CD4-positive, alpha-beta T cell (primary cell): ENCODE measurements at places on chromosomes 5 and 9. TPM values are rescaled to one million over a fixed set of nuclear protein-coding genes. Genes with fewer than 3 reads are reported as not detected.
A peak's percentile ranks its signal among the peaks of the same experiment; 100 is the strongest.

GRCh38 chr5:31113101-31113500 is 80.4 kb upstream of the CDH6 start:
- DNase-seq: no peak

DNA sequence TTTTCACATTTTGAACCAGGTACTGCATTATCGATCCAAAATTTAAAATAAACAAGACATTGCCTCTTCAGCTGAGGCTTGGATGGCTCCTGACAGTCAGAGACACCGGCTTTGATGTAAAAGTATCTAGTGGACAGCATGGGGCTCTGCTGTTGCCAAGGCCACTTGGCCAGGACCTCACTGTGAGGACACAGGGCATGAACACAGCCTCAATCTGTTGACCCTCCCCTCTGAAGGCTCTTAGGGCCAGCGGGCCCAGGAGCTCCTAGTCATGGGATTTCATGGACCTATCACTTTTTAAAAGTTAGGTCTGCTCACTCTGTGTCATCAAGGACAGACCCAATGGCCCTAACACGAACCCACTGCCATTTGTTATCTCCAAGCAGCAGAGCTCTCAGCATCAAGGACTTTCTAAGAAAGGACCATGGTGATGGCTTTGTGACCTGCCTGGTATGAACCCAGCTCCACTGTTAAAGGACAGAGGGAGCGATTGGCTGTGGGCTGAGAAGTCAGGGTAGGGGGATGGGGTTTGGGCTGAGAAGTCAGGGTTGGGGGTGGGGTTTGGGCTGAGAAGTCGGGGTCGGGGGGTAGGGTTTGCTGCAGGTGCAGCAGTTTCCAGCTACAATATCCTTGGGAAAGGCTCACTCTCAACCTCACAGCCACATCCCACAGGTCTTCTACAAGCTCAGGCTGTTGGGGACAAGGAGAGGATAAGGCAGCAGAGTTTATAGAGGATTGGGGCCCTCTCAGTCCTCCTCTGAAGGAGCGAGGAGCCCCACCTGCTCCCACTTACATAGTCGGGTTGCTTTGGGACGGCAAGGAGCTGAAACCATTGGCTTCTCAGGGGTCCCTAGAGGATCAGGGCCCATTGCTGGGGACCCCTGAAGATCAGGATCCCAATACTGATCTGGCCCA is 146.8 kb downstream of the BARX1 start:
- no peak for DNase-seq

GRCh38 chr5:141910271-141910673 is 13.4 kb upstream of the DELE1 start:
- DNase-seq: no peak

DNA sequence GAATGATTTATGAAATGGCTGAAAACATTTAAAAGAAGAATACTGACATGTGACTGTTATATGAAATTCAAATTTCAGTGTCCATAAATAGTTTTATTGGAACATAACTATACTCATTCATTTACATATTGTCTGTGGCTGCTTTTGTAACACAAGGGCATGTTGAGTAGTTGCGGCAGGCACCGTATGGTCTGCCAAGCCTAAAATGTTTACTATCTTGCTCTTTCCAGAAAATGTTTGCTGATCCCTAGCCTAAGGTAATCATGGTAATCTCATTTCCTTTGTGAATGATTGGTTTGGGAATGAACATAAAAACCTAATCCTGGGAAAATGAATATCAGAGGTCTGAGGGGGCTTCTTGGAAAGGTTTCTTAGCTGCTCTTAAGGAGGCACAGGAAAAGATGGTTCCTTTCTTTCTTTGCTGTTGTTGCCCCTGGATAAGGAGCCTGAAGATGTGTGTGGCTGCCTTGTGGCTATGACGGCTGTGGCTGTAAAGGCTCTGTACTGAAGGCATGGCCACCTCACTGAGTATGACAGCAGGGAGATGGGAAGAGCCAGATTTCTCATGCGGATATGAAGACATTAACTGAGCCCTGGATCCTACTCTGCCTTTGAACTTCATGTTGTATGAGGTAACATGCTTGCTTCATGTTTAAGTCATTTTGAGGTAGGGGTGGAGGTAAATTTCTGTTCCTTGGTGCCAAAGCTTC is 419.4 kb upstream of the CLINT1 start:
- DNase-seq: no peak

GRCh38 chr5:97095318-97095732 is 47.1 kb downstream of the LIX1 start:
- DNase-seq: no peak

DNA sequence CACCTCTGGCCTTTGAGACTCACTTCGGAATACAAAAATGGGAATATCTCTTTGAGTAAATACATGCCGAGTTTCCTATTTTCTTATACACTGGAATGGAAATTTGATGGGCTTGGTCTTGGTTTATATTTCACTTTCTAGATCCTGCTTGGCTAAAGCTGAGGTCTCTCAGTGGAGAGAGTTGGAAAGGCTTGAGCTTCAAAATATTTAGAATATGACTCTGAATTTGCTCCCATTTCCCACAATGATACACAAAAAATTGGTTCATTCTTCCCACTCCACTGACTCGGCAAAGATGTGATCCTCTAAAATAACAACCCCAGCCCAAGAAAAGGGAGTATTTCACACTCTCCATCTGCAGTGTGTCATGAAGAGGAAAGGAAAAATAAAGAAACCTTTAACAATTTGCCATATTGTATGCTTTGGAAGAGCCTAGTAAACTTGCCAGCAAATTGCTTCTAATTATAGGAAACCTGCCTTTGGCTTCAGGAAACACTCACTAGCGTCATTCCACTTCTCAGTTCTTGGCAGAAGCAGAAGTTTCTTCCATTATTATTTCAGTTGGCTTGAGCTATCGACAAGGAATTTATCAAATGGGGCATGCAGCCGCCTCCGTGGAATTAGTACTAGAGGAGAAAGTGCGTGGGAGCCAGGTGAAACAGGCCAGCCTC is 302.9 kb downstream of the NSG2 start:
- DNase-seq: no peak

DNA sequence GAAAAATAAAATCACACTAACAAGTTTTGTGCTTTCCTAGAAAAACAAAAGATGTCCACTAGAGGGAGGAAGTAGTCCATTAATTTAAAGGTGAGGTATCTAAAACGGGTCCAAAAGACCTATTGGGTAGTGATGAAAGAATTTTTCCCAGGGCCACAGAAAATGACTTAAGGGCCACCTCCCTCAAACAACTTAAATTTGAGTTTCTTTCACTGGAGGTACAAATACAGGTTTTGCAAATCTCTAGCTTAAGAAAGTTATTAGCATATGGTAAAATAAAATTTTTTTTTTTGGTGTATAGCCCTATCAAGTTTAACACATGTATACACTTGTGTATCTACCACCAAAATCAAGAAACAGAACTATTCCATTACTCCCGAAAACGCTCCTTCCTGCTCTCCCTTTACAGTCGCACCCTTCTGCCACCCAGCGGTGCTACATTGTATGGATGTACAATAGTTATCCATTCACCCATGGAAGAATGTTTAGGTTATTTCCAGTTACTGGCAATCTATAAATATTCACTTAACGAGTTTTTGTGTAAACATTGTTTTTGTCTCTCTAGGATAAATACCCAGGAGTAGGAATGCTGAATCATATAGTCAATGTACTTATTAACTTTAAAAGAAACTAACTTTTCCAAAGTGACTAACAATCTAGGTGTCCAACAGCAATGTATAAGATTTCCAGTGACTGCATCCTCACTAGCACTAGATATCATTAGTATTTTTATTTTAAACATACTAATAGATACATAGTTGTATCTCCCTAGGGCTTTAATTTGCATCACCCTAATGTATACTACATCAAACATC is 21.9 kb downstream of the DEPDC1B start:
- DNase-seq: no peak

- DNase-seq: no peak
These were observed 46.4 kb upstream of the FAM170A start for GRCh38 chr5:119582987-119583386.

DNA sequence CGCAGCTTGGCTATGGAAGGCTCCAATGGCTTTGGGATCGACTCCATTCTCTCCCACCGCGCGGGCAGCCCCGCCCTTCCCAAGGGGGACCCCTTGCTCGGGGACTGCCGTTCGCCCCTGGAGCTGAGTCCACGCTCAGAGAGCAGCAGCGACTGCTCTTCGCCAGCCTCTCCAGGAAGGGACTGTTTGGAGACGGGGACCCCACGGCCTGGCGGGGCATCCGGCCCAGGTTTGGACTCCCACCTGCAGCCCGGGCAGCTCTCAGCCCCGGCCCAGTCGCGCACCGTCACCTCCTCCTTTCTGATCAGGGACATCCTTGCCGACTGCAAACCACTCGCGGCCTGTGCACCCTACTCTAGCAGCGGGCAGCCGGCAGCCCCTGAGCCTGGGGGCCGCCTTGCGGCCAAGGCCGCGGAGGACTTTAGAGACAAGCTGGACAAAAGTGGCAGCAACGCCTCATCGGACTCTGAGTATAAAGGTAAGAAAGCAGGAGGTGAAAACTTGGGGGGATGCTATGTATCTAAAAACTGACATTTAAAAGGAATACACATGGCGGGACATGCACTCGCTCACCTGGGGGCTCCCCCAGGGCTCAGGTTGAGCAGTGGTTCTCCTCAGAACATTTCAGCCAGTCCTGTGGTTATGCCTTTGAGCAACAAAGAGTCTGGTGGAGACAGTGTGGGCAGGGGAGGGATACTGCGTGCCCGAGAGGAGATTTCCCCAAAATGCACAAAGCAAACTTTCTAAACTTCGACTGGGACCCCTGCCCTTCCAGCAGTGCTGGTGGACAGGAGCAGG is 579 bp downstream of the BARHL1 start:
- DNase-seq: no peak

DNA sequence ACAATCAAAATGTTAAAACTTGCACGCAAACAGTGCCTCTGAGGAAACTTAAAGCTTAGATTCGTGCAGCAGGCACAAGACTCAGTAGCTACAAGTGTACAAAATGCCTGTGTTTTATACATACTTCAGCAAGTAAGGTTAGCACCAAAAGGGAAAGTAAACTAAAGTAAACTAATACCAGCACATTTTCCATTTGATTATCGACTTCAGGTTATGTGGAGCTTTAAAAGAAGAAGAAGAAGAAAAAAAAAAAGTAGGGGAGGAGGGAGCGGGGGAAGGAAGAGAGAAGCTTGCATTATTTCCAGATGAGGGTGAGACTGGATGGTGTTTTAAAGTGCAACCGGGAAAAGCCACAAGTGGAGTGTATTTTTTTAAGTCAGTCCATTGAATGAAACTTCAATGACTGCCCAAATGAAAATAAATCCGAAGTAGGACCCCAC is 596 bp upstream of the ADAMTS6 start:
- peak; percentile 33 for DNase-seq

DNA sequence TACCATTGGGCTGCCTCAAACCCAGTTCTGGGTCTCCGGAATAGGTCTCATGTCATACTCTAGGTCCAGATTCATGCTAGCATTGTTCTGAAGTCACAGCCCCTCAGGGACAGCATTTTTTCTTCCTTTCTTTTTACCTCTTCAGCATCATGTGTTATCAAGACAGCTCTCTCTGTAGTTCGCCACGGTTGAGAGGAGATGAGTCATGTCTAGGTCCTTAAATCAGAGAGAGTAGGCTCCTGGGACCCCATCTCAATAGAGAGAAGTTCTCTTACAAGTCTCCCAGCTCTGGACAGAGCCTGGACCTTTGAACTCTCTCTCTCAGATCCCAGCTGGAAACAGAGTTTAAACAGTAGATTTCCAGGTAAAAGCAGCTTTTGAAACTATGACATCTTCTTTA is 332.4 kb upstream of the CD180 start:
- no peak for DNase-seq

- DNase-seq: no peak
These were observed 29.8 kb upstream of the SLC6A3 start for GRCh38 chr5:1474866-1475543.

GRCh38 chr5:180553530-180553929 is 37.8 kb downstream of the SCGB3A1 start:
- DNase-seq: no peak

DNA sequence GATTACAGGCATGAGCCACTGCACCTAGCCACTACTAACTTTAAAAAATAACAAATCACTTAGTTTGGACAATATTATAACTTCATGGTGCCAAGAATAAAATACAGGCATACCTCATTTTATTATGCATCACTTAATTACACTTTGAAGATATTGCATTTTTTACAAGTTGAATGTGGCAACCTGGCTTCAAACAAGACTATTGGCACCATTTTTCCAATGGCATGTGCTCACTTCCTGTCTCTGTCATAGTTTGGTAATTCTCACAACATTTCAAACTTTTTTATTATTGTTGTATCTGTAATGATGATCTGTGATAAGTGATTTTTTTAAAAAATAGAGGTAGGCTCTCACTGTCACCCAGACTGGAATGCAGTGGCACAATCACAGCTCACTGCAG is 49.9 kb upstream of the ERBIN start:
- DNase-seq: no peak

DNA sequence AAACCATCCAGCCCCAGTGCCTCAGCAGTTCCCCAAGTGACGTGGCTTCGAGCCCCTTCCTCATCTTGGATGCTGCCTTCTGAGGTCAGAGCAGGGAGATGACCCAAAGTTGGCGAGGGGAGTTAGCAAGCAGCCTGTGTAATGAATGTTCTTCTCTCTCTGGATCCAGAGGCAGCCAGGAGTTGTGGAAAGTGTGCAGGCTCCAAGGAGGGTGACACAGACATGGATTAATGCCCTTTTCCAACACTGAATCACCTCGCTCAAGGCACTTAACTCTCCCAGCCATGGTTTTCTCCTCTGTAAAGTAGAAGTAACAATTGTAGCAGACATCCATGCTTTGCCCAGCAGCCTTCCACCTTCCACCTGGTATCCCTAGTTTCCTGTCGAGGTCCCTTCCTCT is 64.6 kb upstream of the HAND1 start:
- no peak for DNase-seq

DNA sequence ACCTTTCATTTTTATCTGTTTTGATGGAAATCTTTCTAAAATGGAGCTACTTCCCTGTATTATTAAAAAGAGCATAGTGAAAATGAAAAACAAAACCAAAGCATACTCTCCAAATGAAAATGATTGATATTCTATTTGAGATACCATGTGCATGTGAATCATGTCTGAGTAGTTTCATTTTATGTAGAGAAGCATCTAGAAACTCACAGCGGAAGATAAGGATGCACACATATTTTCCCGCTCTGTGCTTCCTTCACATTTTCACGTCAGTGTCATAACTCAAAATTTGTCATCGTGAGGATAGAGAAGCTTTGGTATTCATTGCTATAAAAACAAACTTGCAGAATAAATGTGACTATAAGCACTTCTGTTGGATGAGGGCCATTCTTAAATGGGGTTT is 34.0 kb upstream of the CLINT1 start:
- DNase-seq: no peak

DNA sequence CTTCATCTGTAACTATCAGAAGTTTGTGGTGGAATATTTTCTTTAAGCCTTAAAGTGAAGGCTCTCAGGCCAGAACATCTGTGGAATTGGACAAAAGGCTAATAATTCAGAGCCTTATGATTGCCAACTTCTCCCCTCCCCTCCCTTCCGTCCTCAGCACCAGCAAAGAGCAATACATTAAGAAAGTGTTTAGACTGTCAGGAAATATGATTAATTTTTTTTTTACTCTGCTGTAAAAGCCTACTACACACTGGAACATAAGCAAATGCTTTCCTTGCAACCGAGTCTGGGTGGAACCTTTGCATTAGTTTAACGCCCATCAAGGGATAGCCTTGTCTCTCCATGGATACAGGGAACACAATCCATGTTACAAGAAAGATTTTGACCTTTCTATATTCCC is 110.3 kb upstream of the TARS1 start:
- DNase-seq: no peak

SEMA6A gene
- not detected for total RNA-seq

TDRD7 gene
- 3.3 TPM for total RNA-seq

GARNL3 gene
- total RNA-seq: 1.8 TPM

ADRB2 gene
- 1.6 TPM for total RNA-seq
